Stimulated activated CD4-positive, alpha-beta T cell treated with anti-CD3 and anti-CD28 coated beads, Interleukin-4, amount 100 ng/mL, for 48 hours (primary cell): ENCODE measurements at places on chromosomes 11 and 22.

GRCh38 chr22:31732089-31732829 lies 17.7 kb downstream of the PRR14L start:
- no peak for DNase-seq

GRCh38 chr11:1604181-1604580 lies 4.1 kb downstream of the KRTAP5-3 start:
- no peak for DNase-seq

DNA sequence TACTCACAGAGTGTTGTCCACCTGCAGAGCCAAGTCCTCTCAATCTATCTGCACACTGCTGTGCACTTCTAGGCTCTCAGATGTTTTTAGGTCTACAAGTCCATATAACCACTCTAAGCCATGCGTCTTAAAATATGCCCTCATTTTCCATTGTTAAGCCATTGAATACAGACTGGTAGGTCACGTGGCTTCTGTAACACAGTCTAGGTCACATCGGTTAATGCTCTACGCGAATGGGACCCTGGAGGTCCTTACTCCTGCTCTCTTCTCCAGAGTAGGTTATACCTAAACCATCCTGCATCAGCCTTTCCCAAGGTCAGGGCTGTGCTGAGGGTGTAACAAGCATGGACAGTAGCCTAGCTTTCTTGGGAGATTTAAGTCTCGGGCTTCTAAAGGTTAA lies 819 bp downstream of the JAML start:
- DNase-seq, result no peak

DNA sequence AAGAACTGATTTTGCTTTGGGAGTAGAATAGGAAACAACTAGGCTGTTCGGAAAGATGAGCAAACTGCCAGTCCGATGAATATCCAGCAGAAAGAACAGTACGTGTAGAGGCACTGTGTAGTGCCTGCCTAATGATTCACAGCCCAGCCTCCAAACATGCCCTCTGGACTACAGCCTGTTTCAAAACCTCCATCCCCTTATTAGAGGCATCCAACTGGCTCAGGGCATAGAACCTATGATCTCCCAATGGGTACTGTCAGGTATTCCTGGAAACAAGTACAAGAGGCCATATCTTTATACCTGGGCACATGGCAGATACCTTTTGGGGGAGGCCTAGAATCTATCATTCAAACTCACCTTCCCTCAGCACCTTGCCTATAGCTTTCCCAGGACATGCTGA lies 4.9 kb downstream of the RRP8 start:
- no peak for DNase-seq

DNA sequence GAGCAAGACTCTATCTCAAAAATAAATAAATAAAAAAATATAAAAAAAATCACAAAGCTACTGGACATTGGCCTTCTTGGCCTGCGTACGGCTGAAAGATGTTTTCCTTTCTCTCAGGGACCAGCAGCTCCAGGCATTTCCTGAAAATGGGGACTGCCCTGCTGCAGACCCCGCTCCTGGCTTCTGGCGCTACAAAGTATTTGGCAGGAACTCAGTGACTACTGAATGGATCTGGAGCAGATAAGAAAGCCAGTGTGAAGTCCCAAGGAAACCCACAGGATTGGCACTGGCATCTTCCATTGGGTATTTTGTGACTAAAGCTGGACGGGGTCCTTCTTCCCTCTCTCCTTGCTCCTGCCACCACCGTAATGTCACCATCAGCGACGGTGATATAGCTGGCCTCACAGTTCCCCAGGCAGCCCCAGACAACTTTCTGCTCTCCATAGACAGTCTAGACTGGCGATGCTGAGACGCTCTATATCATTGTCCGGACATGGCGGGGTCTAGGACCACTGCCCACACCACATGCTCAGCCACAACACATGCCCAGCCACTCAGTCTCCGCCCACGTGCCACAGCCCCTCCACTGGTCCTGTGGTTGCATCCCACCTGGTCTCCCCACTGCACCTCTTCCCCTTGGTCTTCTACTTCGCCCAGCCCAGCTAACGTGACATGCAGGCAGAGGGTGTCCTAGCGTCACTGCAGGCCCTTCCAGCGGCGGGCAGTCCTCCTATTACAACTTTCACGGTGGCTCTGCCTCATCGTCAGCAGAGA lies 22.7 kb upstream of the YPEL1 start:
- DNase-seq, result no peak

- DNase-seq, result no peak
These were observed 84.4 kb upstream of the SLC5A12 start for GRCh38 chr11:26806219-26806618.

DNA sequence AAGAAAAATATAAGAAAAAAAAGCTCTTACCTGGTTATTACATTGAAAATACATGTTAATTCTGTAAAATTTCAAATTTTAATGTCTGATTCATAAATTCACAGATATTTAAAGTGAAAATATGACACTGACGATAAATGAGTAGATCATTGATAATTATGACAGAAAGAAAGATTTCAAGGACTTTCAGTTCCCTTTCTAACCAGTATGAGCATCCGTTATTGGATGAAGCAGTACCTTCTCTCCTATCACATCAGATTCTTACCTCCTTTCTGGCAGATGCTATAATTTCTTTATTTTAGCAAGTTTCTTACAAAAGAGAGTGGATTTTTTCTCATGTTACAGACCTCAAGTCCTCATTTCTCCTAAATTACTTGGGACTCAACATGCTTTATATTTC lies 847.3 kb downstream of the JRKL start:
- no peak for DNase-seq

DNA sequence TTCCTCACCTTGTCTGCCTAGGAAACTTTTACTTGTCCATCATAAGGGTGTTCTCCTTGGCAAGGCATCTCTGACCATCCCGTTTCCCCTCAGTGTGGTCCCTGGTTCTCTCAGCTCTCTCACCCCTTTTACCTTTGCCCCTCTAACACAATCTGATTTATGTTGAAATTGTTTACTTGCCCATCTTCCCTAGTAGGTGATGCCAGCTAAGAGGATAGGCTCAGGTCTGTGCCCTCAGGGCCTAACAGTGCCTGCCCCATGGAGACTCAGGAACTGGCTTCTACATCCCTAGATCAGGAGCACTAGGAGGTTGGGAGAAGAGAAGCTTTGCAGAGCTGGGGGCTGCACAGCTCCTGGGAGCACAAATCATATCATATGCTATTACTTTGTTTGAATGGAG lies 21.1 kb upstream of the ALG8 start:
- DNase-seq, result no peak

DNA sequence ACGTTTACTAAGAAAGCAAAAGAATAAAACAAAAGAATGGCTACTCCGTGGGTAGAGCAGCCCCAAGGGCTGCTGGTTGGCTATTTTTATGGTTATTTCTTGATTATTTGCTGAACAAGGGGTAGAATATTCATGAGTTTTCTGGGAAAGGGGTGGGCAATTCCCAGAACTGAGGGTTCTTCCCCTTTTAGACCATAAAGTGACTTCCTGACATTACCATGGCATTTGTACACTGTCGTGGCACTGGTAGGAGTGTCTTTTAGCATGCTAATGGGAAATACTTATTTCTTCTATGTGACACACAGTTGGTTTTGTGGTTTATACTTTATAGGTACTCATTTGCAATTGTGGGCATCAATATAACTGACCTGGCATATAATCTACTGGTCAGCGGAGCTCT lies 56.3 kb downstream of the SLN start:
- DNase-seq, result no peak

GRCh38 chr11:2289350-2289749 lies 12.4 kb downstream of the C11orf21 start:
- no peak for DNase-seq

DNA sequence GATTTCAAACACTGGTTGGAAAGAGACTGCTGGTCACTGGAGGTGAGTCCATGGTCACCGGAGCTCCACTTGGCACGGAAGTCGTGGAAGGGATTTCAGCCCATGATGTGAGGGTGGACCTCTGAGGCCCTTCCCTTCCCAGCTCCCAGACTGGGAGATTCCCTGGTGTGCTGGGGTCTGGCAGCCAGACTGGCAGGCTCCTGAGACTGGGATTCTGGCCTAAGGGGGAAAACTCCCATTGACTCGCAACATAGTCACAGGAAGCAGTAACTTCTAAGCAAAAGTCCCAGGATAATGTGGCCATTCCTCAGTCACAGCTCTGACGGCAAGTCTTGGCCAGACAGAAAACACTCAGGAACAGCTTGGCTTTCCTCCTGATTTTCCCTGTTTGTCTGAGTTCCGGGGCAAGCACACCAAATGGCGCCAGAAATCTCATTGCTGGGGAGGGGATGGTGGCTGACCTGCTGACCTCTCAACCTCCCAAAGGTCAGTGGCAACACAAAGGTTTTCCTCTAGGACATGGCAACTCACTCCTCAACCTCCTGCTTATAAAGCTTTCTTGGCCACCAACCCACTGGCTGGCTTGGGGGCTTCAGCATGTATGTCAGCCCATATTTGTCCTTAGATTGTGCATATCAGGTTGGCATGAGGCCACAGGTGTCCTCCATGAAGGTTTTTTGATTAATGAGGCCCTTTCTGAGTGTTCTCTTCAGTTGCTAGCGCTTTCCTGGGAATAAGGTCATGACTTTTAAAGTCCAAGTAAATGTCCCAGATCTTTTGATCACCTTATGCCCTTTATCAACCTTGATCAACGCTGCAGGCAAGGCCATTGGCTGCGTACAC lies 99.5 kb downstream of the CCDC81 start:
- DNase-seq, result no peak

- no peak for DNase-seq
These were observed 48.8 kb upstream of the PICALM start for GRCh38 chr11:86117712-86118063.

DNA sequence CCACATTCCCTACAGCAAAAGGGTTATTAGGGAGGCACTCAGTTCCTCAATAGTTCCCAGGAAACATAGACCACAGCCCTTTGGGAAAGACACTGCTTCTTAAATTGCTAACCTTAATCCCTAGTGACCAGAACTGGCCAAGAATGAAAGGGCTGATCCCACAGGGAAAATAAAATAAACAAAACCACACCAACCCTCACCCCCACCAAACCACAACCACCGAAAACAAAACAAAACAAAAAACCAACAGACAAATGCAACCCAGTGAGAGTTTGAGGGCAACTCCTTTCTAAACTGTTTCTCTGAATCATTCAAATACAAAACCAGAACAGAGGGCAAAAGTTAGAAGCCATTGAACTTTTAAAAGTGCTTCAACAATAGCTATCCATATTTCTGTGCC lies 57.2 kb downstream of the NAV2 start:
- no peak for DNase-seq

DNA sequence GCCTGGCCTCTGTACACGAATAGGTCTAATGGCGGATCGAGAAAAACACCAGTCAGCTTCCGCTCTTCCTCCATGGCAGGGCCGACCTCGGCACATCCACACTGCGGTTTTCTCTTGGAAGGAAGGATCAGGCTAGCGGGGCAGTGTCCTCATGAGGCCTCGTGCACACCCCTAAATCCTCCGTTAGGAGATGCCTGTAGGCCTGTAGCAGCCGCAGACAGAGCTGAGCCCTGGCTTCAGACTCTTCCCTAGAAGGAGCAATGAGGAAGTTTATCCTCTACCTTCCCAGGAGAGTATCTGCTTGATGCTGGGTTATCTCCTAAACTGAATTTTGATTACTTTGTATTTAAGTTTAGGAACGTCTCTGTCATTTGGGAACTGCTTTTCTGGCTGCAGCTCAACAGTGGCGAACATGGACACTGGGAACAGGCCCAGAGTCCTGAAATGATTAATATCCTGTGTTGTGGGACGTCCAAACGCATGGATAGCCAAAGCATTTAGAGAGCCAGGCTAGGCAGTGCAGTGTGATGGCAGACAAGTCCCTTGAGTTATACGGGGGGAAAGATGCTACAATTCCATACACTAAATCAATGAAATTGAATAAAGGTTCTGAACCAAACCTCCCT lies 16.5 kb upstream of the BMAL1 start:
- no peak for DNase-seq

GRCh38 chr11:61972112-61972671 lies 4.8 kb upstream of the FTH1 start:
- no peak for DNase-seq

GRCh38 chr11:76768088-76768908 lies 14.9 kb upstream of the TSKU start:
- no peak for DNase-seq

- no peak for DNase-seq
These were observed 40.3 kb downstream of the ARHGAP42 start for GRCh38 chr11:100727410-100727809.

DNA sequence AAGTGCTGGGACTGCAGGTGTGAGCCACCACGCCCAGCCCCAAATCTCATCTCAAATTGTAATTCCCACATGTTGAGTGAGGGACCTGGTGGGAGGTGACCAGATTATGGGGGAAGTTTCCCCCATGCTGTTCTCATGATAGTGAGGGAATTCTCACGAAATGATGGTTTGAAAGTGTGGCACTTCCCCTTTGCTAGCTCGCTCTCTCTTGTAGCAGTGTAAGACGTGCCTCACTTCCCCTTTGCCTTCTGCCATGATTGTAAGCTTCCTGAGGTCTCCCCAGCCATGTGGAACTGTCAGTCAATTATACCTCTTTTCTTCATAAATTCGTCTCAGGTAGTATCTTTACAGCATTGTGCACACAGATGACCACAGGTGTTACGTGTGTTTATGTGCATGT lies 357.8 kb downstream of the CADM1 start:
- no peak for DNase-seq

- DNase-seq, result no peak
These were observed 90.2 kb downstream of the SCN3B start for GRCh38 chr11:123564221-123564620.

- DNase-seq, result no peak
These were observed 12.3 kb upstream of the MS4A6E start for GRCh38 chr11:60314635-60315321.

- no peak for DNase-seq
These were observed 81.9 kb upstream of the WNT7B start for GRCh38 chr22:46058591-46059519.

- DNase-seq, result no peak
These were observed 28.5 kb downstream of the MAFF start for GRCh38 chr22:38230108-38230825.

GRCh38 chr22:33597274-33597985 lies 322.8 kb downstream of the LARGE1 start:
- DNase-seq, result no peak

DNA sequence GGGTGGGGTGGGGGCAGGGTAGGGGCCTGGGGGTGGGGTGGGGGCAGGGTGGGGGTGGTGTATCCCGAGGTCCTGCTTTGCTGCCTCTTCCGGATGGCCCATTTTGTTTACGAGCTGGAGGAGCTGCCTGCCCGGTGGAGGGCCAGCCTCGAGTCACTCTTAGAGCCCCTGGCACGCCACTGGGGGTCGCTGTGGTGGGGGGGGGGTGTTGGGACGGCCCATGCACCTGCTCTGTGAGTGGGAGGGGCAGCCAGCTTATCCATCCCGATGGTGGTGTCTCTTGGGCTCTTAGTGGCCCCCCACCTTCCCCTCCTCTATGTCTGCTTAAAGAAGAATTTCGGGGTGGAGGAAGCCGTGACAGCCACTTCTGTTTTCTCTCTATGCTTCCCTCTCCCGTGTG lies 24.6 kb downstream of the MRGPRD start:
- peak; percentile 21 for DNase-seq

GRCh38 chr11:67045314-67045713 lies 11.3 kb upstream of the RHOD start:
- no peak for DNase-seq
